CD4-positive, alpha-beta T cell treated with Interleukin-4 for 1 hour (primary cell): ENCODE measurements at places on chromosomes 5 and 9.
A peak's percentile ranks its signal among the peaks of the same experiment; 100 is the strongest.

- DNase-seq = peak; percentile 9
Measured at GRCh38 chr5:145936401-145937131, at the start of gene SH3RF2. Gene SH3RF2, plus strand, starts transcription at chr5:145936578. Its CDS starts 1,351 bp downstream, at chr5:145937929.

DNA sequence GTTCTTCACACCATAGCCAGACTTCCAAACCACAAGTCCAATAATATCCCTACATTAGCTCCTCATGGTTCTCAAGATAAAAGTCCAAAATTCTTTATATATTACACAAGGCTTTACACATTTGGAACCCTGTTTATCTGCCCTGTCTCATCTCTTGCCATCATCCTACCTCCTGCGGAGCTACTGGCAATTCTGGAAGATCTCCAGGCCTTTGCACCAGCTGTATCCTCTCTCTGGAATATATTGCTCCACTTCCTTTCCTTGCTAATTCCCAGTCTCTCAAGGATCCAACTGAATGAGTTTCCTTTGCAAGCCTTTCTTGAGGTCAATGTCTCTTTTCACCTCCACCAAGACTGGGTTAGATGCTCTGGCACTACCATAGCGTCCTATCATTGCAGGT is 41.3 kb upstream of the MIER3 start:
- no peak for DNase-seq

- no peak for DNase-seq
Measured at GRCh38 chr9:125238127-125238914, 2.8 kb downstream of the HSPA5 start.

DNA sequence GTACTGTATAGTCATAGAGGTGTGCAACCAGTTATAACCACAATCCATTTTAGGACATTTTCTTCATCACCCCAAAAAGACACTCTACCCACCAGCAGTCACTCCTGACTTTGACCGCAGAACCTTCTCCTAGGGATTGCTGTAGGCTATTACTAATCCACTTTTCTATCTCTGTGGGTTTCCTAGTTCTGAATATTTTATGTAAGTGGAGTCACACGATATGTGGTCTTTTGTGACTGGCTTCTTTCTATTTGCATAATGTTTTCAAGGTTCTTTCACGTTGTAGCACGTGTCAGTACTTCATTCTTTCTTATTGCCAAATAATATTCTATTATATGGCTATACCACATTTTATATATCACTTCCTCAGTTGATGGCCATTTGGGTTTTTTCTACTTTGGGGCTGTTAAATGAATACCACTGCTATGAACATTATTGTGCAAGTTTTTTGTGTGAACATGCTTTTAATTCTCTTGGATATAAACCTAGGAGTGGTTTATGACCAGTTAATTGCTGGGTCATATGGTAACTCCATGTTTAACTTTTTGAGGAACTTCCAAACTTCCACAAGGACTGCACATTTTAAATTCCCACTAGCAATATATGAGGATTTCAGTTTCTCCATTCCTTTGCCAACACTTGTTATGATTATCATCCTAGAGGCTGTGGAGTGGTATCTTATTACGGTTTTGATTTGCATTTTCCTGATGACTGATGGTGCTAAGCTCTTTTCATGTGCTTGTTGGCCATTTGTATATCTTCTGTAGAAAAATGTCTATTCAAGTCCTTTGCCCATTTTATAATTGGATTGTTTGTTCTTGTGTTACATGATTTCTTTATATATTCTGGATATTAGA is 37.8 kb downstream of the MRRF start:
- DNase-seq = no peak

DNA sequence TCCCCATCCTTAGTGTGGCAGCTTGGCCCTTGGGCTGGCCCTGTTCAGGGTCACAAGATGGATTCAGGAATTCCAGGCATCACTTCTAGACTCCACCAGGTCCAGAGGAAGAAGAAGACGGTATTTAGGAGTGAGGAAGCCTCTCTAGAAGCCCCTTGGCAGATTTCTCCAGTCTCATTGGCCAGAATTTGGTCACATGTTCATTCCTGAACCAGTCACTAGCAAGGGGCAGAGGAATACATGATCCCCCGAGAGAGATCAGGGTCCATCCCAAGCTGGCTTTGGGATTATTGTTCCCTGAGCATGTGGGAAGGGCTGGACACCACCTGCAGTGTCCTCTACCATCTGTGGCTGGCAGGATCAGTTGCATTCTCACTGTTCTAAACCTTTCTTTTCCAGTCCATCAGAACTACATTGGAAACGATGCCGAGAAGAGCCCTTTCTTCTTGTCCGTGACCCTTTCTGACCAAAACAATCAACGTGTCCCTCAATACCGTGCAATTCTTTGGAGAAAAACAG is 48.5 kb downstream of the GARNL3 start:
- no peak for DNase-seq

DNA sequence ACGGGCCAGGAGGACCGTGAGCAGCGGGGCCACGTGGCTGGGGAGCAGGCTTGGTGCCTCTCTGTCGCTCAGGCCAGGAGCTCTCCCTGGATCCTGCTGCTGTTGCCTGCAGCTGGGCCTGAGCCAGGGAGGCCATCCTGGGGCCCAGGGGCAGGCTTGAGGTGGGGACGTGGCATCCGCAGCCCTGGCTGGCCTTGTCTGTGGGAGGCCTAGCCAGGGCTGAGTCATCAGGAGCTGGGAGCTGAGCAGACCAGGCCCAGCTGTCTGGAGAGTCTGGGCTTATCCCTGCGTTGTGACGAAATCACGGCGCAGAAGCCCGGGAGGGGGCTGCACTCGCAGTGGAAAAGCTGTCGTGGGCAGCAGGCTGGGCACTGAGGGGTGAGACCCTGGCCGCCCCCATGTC is 138.8 kb upstream of the COL5A1 start:
- DNase-seq = peak; percentile 4

DNA sequence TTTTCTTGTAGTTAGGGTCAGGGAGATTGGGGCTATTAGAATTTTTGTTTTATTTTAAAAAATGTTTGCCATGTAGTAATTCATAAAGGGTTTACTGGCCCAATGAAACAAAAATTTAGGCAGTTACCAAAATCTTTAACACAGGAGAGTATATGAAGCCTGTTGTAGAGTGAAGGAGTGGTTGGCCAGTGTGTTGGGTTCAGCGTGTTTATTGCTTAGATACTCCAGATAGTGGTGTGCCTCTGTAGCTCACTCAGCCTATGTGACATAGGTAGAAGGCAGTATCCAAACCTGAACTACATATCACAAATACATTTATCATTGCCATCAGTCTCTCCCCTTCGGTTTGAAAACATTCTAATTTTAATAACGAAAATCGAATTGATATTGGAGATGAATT is 1.2 kb downstream of the TEK start:
- DNase-seq = no peak

DNA sequence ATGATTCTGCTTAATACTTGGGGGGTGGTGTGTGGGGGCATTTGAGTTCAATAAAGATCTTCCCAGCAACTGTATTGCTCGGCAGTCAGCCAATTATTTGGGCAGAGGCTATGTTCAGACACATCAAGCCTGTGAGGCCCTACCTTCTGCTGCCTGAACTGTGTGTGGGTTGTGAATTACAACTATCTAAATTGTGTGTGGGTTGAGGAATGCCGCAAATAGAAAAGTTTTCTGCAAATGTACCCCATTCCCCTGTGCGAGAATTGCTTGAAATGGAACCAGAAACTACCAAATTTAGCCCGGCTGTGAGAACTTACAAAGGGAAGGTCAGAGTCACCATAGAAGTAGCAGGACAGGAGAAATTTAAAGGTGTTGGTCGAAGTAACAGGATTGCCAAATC is 360.0 kb upstream of the PIK3R1 start:
- no peak for DNase-seq

DNA sequence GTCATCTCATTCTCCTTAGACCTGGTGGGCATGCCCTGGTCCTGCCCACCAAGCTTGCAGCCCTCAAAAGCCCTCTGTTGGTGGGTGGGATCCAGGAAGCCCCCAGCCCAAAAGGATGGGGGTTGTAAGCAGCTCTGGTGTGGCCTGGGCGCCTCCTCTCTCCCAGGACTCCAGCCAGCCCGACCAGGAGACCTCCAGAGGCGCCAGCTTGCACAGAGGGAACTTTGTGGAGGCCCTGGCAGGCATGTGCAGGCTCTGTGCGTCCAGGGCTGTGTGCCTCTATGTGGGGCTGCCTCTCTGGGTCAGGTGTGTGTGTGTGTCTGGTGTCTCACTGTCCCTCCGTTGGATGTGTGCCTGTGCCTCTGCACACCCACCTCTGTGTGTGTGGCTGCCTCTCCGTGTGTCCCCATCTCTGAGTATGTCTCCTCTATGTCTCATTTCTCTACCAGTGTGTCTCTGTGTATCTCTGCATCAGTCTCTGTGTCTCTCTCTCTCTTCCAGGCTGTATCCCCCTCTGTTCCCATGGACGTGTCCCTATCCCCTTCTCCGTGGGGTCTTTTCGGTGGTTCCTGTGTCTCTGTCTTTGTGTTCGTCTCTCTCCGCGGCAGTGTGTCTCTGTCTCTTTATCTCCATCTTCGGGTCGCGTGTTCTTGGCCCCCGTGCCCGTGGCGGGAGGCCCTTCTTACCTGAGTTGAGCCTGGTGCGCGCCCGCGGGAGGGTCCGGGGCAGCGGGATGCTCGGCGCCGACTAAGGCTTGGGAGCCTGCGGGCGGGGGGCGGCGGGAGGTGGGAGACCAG is 501 bp downstream of the ENHO start:
- DNase-seq = peak; percentile 5

- no peak for DNase-seq
Measured at GRCh38 chr5:102554082-102554481, 55.3 kb upstream of the SLCO6A1 start.

GRCh38 chr9:15977438-15977837 is 424.6 kb downstream of the CCDC171 start:
- DNase-seq = no peak

GRCh38 chr5:106454651-106455415 is 1215.9 kb downstream of the EFNA5 start:
- no peak for DNase-seq

GRCh38 chr9:121059998-121060636 is 10.0 kb upstream of the C5 start:
- peak; percentile 68 for DNase-seq
